ENCODE measurements at places on chromosomes 13 and 19. TPM values are rescaled to one million over a fixed set of nuclear protein-coding genes. Genes with fewer than 3 reads are reported as not detected.

GDF15 gene
- polyA plus RNA-seq, result 58.2 TPM

- no peak for DNase-seq
These were observed 60.5 kb downstream of the GADD45B start for GRCh38 chr19:2536461-2536860.

CNN2 gene
- polyA plus RNA-seq, result 97.1 TPM

MAP2K7 gene
- polyA plus RNA-seq, result 31.0 TPM

- no peak for DNase-seq
These were observed 175.4 kb downstream of the DLEU7 start for GRCh38 chr13:50668049-50668448.

DNA sequence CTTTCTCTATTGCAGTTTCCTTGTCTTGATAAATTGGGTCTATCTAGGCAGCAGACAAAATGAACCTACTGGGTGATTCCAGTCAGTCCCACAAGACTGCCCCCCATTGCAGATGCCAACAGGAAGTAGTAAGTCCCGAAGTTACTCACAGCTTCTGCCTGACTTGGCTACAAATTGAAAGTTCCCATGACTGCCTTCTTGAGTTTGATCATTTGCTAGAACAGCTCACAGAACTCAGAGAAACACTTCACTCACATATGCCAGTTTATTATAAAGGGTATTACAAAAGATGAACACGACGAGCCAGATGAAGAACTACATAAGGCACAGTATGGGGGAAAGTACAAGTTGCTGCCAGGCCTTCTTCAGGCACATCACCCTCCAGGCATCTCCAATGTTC is 50.0 kb downstream of the TEX26 start:
- DNase-seq, result no peak

GADD45B gene
- 163 TPM for polyA plus RNA-seq

GRCh38 chr19:27955485-27956480 is 1257.2 kb downstream of the UQCRFS1 start:
- DNase-seq, result no peak

GRIN3B gene
- polyA plus RNA-seq, result 0.06 TPM

DNA sequence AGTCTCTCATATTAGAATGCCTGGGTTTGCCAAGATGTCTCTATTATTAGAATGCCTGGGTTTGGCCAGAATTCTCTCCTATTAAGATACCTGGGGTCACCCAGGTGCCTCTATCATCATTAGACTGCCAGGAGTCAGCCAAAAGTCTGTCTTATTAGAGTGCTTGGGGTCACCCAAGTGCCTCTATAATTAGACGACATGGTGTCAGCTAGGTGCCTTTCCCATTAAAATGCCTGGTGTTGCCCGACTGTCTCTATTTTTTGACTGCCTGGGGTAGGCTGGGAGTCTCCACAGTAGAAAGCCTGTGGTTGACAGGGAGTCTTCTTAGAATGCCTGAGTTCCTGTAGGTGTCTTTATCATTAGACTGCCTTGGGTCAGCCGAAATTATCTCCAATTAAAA is 1536.6 kb downstream of the UQCRFS1 start:
- DNase-seq, result no peak

GRCh38 chr13:53088871-53089270 is 60.3 kb downstream of the OLFM4 start:
- no peak for DNase-seq

SLC10A2 gene
- not detected for polyA plus RNA-seq

GRCh38 chr13:99895444-99896368 is 75.9 kb downstream of the ZIC5 start:
- DNase-seq, result no peak

DNA sequence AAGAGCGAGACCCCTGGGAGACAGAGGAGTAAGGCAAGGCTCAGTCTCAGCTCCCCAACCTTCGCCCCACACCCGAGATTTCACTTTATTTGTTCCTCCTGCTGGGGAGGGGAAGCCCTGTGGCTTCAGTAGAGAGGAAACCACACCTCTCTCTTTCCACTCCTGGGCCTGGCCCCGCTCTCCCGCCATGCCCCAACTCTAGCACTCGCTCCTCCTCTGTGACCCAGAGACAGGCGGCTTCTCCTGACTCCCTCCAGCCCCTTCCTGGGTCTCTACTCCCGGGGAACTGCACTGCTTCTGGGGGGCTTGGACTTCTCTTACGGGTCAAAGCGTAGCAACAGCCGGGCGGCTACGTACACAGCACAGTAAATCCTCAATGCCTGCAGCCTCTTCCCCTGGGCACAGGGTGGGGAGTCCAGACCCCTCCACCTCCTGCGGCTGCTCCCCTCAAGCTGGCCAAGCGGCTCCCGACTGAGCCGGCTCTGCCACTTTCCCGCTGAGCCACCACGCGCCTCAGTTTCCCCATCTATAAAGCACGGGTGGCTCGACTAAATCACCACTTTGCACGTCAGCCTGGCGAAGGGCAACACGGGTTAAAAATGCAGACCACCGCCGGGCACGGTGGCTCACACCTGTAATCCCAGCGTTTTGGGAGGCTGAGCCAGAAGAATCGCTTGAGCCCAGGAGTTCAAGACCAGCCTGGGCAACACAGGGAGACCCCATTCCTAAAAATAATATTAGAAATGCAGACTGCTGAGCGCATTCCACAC is 1.4 kb downstream of the RNF126 start:
- no peak for DNase-seq

C19orf67 gene
- not detected for polyA plus RNA-seq

DNA sequence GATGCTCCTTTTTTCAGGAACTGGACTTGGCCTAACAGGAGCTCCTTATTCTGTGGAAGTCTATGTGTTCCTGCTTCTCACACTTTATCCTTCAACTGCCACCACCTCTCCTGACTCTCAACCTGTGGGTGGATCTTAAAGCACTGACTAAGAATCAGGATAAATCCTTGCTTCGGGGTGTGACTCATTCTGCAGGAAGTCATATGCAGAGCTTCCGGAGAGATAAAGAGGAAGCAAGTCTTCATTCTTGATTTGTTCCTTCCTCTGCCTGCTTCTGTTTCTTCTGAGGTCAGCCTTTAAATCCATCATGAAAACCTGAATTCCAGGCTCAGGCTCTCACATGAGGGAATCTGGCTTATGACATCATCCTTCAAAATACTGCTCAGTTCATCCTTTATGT is 137.1 kb upstream of the ATXN8OS start:
- no peak for DNase-seq

IGFLR1 gene
- polyA plus RNA-seq, result 21.2 TPM

DNA sequence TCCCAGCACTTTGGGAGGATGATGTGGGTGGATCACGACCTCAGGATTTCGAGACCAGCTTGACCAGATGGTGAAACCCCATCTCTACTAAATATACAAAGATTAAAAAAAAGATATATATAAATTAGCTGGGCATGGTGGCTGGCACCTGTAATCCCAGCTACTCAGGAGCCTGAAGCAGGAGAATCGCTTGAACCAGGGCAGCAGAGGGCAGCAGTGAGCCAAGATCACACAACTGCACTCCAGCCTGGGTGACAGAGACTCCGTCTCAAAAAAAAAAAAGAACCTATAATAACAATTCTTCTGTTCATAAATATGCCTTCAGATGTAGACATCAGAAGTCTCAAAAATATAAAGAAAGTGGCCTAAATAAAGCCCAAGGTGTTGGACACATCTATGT is 7.6 kb downstream of the ZNF737 start:
- no peak for DNase-seq

VSTM2B gene
- not detected for polyA plus RNA-seq

DNA sequence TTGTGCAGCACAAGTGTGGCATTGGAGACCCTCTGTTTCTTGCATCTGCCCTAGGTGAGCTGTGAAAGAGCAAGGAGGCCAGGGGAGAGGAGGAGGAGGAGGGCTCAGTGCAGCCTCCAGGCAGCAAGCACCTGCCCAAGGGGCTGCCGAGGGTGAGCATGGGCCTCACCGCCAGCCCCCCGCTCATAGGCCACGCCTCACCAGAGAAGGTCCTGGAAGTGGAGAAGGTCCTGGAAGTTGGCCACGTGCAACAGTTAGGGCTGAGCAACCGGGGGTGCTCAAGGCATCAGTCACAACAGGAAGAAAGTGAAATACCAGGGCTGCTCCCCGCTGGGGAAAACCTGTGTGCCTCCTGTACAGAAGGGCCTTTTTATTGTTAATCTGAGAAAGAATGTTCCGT is 168.9 kb downstream of the TEX29 start:
- no peak for DNase-seq

- DNase-seq, result no peak
These were observed 2.3 kb downstream of the RAD23A start for GRCh38 chr19:12947702-12948611.

GRCh38 chr13:72696579-72696978 is 30.9 kb downstream of the MZT1 start:
- no peak for DNase-seq

DNA sequence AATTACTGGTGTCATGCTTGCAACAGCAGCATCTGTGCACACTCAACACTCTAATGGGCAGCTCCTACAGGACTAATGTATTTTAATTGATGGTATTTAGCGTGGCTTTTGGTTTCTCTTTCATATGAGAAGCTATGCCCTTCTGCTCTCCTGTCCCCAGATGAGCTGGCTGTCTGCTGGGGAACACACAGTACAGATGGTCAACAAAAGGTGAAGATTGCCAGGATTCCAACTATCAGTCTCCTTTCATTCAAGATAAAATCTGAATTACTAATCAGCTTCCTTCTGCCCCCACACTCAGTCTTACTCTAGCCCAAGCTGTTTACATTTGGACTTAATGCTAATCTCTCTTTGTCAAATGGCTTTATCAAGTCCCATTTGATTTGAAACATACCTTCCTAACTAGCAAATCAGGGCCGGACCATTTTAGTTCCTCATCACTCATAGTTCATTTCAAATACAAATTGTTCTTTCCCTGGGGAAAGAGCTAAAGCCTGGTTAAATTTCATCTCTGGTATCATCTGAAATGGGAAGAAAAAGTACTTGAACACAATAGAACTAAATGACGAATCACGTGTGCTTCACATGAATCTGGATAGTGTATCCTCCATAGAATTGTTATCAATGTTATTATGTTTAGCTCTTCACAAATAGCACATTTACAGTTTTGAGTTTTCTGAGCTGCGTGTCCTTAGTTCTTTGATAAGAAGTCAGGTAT is 988.0 kb downstream of the PCDH17 start:
- DNase-seq, result no peak

DNA sequence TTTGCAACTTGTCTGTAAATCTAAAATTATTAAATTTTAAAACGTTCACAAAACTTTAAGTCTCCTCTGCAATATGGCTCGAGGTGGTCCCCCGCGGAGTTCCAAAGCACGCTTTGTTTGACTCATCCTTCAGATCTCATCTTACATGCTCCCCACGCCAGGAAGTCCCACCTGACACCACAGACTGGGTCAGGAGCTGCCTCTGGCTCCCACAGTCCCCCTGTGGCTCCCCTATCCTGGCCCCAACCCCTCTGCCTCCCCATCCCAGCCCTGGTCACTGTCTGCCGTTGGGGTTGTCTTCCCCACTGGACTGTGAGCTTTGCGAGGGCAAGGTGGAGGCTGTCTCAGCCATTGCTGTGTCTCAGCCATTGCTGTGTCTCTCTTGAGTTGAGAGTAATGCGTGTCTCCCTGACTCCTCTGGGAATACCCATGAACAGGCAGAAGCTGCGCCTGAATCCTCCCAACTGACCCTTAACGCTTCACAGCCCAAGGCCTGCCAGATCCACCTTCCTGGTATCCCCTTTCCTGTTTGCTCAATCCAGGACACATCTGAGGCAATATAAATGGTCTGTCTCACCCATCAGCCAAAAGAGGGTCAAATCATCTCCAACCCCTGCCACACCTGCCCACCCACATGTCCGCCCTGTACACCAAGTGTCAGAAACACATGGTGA is 15.9 kb downstream of the DYRK1B start:
- no peak for DNase-seq

GRCh38 chr13:99947666-99948065 is 23.9 kb downstream of the ZIC5 start:
- DNase-seq, result no peak

NRTN gene
- 9.8 TPM for polyA plus RNA-seq

Data from urinary bladder (tissue), 4 donors.